HS-27A (cell line): ENCODE measurements at places on chromosomes 1 and 21.

GRCh38 chr1:174841747-174842146, 158.0 kb upstream of the CACYBP start:
- DNase-seq = no peak

DNA sequence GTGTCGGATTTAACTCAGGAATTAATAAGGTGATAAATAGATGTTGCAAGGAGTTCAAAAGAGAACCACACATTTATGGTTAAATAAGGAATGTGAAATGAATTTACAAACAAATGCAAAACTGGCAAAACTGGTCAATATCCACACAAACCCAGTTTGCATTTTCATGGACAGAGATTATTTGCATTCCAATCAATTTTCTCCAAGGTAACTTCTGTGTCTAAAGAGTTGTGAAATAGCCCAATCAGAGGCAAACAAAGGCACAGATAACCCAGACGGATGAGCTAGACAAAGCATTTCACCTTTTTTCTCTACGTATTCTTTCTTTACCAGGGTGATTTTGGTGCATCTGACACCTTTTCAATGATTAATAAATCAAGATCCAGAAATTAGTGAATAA, 63.9 kb downstream of the MAP3K7CL start:
- no peak for DNase-seq

DNA sequence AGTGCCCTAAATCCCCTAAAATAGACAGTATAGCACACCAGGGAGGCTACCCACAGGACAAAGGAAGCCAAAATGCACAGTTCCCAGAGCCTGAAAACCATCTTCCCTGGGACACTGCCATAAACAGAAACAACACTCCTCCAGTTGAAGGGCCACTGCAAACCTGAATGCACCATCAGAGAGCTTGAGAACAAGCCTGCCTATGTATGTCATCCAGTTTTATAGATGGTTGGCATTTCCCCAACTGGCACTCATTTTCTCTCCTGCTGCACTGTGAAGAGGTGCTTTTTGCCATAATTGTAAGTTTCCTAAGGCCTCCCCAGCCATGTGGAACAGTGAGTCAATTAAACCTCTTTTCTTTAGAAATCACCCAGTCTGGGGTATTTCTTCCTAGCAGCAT, 169.0 kb downstream of the AGBL4 start:
- no peak for DNase-seq

- no peak for DNase-seq
Observed at GRCh38 chr1:42008264-42008663, 89.5 kb upstream of the HIVEP3 start.

DNA sequence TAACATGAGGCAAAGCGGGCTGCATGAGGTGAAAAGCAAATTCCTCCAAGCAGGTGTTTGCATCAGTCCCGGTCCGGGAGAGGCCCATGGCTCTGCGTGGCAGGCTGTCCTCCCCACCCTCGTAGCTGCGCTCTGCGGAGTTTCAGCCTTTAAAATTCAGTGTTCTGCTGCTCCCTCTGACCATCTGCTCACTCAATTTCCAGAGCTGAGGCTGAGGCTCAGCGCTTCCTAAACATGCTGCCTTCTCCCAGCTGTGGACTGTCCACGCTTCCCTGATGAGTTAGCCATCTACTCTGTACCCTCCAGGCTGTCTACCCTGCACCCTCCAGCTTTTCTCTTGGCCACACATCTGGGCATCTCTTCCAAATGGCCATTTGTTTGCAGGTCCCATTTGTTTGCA, 87.7 kb downstream of the KCNJ6 start:
- no peak for DNase-seq
